RKO (cell line): ENCODE measurements at places on chromosomes 6 and 20.

DNA sequence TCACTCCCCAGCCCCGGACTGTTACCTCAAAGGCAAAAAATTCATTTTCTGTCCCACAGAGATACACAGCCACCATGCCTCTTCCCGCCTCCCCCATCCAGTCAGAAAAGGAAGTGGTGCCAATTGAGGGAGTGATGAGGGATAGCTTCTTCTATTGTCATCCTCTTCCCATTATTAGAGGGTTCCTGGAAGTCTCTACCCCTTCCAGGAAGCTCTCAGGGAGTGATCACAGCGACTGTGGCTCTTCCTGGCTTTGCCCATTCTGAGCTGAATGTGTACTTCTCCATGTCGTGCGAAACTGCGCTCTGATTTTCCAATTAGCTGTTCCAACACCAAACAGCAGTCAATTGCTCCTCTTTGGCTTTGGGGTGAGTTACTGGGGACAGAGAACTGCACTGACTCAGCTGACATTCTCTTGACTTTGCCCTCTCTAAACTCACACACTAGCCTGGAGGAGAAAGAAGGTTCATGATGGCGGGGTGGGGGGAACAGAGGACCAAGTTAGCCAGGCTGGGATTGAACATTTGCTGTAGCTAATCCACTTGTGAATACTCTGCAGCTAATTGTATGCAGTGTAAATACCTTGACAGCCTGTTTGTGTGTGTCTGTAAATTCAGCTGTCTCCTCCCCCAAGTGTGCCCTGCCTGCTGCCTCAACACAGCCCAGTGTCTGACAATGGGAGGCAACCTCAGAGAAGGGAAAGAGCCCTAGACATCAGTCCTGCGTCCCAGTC is 2.4 kb upstream of the MDGA1 start:
- no peak for DNase-seq

DNA sequence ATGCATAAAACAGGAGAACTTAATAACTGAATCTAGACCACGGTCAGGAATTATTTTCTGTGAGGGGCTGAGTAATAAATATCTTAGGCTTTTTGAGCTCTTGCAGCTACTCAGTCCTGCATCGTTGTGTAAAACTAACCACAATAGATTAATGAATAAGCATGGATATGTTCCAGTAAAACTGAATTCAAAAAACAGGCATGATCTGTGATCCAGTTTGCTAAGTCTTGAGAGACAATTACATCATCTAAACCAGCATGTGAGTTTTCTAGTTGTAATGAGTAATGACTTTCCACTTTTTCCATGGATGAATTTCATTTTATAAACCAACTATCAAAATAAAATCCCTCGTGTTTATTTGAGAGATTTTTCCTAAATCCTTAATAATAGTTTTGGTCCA is 336.8 kb downstream of the RFPL4B start:
- no peak for DNase-seq

- peak; percentile 70 for DNase-seq
Observed at GRCh38 chr6:106546691-106547414, 82.4 kb downstream of the RTN4IP1 start.

GRCh38 chr6:2257363-2257762 is 12.0 kb upstream of the GMDS start:
- no peak for DNase-seq

DNA sequence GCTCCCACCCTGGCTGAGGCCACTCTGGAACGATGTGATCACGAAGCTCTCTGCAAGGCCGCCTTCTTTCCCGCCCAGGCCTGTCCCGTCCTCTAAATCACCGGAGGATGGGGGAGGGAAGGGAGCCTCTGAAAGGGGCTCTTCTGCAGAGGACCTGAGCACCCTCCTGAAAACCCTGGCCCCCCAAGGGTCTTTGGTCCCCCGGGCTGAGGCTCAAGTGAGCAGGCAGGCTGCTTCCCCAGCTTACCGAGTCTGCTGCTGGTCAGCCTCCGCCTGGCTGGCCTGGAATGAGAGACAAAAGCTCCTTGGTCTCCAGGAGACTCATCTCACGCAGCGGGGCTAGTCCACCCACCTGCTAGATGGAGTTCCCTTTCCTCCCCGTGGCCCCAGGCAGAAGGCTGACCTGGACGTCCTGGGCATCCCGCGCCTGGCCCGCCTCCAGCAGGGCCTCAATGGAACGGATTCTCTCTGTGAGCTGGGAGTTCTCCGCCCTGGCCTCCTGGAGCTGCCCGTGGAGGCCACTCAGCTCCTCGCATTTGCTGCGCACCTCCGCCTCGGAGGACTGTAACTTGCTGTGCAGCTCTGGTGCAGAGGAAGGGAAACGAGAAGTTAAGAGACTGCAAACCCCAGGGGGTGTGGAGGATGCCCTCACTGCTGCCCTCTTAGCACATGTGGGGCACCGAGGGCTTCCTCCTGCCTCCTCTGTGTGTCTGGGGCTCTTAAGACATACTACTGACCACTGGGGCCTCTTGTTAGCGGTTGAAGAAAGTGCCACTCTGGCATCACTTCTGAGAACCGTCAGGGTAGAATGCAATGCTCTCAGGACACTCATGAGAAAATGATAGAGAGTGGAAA is 54.7 kb downstream of the RRBP1 start:
- no peak for DNase-seq

GRCh38 chr20:62487561-62488354 is 12.0 kb upstream of the GATA5 start:
- no peak for DNase-seq

DNA sequence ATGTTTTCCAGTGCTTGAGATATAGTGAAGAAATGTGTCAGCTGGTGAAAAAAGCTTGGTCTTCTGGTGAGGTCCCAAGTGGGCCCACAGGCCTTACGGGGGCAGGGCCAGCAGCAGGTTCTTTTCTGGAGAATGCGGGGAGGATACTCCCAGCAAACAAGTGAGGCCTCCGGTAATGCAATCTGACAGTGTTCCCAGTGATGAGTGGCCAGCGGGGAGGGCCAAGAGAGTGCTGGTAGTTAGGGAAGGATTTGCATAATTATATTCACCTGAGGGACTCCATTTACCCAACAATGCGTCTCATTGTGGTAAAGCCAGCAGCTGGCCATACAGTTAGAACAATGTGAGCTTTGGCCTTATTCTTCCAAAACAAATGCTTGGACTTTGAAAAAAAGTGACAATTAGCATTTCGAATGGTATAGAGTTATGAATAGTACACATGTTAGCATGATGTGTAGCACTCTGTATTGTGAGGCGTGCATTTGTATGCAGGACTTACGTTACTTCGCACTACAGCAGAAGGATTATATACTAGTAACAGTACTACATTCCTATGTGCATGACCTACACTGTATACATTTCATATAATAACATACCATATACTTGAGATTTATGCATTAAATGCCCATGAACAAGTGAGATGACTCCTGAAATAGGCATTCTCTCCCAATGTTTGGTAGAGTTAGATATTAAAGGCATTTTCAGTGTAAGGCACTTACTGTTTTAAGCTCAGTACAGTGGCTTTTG is 69.8 kb downstream of the MYB start:
- DNase-seq: no peak

DNA sequence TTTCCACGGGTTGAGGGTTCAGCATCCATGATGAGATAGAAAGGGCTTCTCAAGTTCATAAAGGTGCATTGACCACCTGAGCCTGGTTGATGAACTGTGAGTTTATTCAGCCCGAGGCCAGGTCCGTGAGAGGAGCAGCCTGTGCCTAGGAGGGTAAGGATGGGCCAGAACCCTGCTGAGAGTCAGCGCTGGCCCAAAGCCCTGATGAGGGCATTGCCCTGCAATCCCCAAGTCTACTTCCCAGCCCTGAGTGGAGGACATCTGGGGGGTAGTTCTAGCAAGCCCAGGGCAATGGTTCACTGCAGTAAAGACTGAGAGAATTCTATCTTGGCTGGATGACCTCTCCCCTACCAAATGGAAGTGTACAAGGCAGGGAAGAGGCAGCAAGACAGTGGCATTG is 123.3 kb upstream of the NXT1 start:
- no peak for DNase-seq

DNA sequence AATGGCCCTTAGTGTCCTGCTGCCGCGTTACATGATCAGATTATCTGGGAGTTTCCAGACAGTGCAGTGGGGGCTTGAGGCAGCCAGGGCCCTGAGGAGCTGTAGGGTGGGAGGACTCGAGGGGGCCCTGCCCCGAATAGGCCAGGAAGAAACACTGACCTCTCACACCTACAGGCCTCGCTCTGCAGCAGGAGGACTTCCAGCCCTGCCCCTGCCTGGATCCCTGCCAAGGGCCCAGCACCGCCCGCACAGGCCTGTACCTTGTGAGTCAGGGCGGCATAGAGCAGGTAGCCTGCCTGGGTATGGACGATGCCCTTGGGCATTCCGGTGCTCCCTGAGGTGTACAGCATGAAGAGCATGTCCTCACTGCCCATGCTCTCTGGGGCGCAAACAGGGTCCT is 30.1 kb upstream of the APMAP start:
- no peak for DNase-seq

DNA sequence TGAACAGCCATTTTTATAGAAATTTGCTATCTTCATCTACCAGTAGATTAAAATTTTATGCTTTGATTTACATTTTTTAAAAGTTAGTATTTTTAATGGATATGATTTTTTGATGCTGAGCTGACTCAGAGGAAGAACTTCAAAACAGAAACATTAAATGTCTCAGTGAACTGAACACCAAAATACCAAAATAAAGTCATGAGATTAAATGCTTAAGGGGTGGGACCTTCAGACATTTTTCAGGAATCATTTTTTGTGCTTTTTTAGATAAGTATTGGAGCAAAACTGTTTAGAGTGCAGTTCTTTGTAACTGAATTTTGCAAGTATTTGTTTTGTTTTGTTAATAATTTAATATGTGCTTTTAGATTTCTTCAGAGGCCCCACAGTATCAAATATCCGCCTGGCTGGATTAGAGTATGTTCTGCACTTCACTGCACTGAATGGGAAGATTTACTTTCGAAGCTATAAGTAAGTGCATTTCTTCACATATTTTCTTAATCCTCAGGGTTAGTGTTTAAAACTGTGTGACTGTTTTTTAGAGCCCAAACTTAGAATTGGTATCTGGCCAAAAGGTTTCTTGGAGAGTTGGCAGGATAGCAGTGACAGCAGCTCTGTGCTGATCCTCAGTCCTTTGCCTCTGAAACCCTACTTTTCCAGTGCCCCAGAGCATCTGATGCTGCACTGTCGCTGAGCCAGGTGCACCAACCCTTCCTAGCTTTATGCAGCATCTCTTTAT is 33.7 kb downstream of the RPF2 start:
- no peak for DNase-seq

DNA sequence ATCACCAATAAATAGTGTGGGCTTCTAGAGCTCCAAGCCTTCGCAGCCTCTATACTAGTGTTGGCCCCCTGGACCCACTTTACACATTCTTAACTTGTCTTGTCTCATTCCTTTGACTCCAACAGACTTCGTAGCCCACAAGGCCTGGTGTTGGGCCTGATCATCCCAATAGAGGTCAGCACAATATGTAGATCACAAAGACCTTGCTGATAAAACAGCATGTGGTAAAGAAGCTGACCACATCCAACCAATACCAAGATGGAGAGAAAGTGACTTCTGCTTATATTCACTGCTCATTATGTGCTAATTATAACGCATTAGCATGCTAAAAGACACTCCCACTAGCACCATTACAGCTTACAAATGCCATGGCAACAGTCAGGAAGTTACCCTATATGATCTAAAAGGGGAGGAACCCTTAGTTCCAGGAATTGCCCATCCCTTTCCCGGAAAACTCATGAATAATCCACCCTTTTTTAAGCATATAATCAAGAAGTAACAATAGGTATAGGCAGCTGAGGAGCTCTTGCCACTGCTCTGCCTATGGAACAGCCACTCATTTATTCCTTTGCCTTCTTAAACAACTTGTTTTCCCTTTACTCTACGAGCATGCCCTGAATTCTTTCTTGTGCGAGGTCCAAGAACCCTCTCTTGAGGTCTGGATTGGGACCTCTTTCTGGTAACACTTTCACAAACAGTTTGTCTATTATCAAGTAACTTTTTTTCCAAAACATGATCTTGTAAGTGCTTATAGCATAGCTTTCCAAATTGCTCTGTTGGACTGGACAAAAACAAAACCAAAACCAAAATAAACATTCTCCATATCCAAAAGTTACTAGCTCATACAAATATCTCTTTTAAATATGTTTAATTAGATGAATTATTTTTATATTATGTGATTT is 54.6 kb upstream of the ECHDC1 start:
- DNase-seq: no peak

- no peak for DNase-seq
Observed at GRCh38 chr6:168195712-168196111, 116.7 kb upstream of the FRMD1 start.
